ENCODE measurements at places on chromosomes 16 and 17.
A peak's percentile ranks its signal among the peaks of the same experiment; 100 is the strongest.

DNA sequence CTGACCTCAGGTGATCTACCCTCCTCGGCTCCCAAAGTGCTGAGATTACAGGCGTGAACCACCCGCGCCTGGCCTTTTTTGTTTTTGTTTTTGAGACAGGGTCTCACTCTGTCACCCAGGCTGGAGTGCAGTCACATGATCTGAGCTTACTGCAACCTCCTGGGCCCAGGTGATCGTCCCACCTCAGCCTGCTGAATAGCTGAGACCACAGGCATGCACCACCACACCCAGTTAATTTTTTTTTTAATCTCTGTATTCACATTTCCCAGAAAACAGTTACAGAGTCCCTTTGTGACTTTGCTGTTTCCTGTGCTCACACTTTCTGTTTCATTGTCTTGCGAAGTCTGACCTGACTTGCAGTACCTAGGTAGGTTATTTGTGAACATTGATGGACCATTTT lies 2.7 kb downstream of the CLUAP1 start:
- peak; percentile 43 for DNase-seq

- peak; percentile 44 for DNase-seq
Observed at GRCh38 chr16:2022723-2023091, 3.1 kb downstream of the NPW start.

DNA sequence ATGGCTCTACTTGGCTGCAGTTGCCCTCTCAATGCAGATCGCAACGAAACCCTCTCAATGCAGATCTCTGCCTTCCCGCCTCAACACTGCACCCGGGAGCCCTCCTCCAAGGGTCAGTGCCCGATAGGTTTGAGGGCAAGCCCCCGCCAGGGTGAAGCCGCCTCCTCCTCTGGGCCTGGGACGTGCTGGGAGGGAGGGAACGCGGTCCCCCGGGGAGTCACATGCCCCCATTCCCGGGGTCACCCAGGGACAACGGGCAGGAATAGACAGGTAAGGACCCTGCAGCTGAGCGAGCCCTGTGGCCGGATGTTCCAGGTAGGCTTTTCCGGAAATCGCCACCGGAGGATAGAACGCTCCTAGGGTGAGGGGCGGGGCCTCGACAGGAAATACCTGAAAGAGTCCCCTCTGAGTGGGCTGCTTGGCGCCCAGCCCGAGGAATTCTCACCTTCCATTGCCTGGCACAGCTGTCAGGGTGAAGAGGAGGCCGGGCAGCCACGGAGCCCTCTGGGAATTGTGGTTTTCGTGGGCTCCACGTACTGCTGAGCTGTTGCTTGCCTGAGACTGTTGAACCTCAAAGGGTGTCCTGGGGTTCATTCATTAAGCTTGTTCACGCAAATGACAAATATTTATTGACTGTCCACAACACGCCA lies 12.8 kb downstream of the ZNF174 start:
- no peak for DNase-seq

DNA sequence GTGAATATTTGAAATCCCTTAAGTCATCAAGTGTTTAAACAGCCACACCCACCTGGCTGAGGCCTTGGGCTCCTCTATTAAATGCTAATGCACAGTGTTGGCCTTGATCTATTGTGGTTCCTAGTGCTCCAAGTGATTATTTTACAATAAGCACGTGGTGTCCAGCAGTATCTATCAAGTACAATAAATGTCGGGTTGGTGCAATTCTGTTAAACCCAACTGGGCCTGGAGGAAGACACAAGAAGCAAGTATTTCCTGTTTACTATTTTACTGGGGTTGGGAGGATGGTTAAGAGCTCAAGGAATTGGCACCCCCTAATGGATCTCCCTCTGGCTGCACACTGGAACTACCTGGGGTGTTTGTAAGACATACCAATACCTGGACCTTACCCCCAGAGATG lies 72.1 kb upstream of the HNF1B start:
- DNase-seq = no peak

DNA sequence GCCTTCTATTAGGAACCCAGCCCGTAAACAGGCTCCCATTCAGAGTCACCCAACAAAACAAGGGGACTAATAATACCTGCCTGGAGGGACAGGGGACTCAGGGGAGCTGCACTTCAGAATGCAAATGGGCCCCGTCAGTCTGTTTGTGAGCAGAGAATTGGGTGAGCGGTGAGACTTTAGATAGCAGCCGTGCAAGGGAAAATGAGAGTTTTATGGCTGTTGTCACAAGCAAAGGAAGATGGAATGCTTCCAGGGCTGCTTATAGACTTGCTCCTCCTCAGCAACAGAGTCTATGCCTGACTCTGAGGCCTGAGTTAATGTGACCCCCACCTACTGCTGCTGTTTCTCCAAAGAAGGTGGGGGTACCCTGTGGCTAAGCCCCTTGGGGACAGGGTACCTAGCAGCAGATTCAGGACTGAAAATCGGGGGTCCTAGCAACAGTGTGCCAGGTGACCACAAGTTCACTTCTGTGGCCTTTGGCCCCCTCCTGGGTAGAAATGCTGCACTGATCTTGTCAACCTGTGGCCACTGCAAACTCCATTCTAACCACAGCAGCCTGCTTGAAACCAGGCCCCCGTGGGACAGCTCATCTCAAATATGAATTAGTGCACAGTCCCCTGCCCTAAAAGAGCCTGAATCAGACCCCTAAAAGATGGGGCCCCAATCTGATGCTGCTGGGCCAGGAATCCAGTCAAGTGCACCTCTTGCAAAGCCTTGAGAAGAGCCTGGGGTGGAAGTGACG lies 126.4 kb downstream of the C16orf78 start:
- DNase-seq = no peak

DNA sequence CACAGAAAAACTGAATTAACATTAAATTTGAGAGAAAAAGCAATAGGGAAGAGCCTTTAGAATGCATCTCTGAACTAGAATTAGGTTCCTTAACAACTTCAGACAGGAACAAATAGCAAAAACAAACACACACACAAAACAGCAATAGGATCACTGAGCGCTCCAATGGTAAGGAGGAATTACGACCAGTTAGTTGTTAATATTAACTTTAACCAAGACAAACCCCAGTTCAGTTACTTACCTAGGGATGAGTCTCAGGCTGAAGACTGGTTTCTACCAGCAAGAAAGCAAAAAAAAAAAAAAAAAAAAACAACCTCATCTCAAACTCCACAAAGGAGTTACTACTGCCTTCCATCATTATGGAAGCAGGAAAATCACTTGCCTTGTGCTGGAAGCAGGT lies 14.6 kb downstream of the DHRS7B start:
- no peak for DNase-seq
